Osteoblast (primary cell): ENCODE measurements at places on chromosomes 1 and 21. TPM values are rescaled to one million over a fixed set of nuclear protein-coding genes. Genes with fewer than 3 reads are reported as not detected.

The SPATA46 gene
- total RNA-seq = not detected in 2 replicates

DNA sequence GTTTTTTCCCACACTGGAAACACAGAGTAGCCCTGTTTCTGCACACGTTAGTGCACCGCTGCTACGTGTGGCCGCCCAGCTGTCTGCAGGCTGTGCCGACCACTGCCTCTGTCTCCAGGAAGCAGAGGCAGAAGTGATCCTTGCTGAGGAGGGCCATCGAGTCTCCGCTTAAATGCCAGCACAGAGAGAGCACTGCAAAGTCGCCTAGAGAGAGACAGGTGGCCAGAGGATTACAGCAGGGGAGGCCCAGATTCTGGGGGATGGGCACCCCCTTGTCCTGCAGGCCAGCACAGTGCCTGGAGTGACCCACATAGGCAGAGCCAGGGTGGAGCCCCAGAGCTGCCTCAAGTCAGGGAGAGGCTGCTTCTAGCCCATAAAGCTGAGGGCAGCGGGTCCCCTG, 6.1 kb downstream of the TPRG1L start:
- no peak overlapping the region for H3K4me3 ChIP-seq
- peak; percentile 81 for DNase-seq
- H3K27me3 ChIP-seq = no peaks in the 10 kb centered on the region

DNA sequence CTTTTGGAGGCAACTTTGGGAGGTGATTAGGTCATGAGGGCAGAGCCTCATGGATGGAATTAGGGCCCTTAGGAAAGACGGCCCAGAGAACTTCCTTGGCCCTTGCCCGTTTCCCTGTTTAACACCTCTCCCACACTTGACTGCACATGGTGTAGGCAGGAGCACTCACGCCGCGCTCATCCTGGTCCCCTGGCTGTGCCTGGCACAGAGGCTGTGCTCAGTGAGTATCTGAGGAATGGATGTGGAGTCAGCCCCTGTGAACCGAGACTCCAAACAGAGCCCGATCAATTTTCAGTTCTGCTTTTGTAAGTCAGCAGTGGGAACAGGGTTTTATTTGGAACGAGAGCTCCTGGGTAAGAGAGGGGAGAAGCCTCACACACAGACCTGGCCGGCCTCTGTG, 29.8 kb upstream of the ETV3 start:
- peaks cover 44% of the 10 kb centered on the region for H3K27me3 ChIP-seq
- H3K36me3 ChIP-seq = no peaks in the 10 kb centered on the region
- no peaks in the 10 kb centered on the region for H3K4me1 ChIP-seq

DNA sequence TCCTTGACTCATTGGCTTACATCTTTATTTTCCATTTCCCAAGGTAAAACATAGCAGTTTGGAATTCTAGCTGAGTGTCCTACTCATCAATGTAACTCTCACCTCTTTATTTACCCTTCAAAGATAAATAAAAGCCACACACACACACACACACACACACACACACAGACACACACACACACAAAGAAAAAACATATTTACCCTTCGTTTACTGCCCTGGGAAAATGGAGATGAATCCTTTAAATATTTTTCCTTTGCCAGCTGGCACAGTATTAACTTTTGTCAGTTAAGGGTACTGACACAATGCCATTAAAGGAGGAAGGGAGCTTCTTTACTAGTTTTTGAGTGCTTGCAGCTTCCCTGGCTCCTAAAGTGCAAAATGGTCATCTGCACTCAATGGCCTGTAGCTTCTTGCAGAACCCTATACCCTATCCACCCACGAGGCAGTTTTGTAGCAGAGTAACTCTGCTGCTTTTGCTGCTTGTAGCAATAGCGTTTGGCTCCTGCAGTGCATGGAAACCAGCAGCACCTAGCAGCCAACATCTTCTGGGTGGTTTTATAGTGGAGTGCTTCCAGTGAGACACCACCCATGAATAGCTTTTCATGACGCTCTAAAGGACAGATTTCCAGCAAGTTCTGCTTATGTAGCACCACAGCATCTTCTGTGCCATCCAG, 103.7 kb downstream of the HS2ST1 start:
- DNase-seq = no peak
- H3K27ac ChIP-seq = no peak overlapping the region
- no peaks in the 10 kb centered on the region for H3K36me3 ChIP-seq
- H3K4me1 ChIP-seq = no peaks in the 10 kb centered on the region

- no peaks in the 10 kb centered on the region for H3K4me1 ChIP-seq
- no peaks in the 10 kb centered on the region for H3K36me3 ChIP-seq
- H3K27ac ChIP-seq = no peak overlapping the region
- no peak overlapping the region for H3K4me3 ChIP-seq
Measured at GRCh38 chr1:107394301-107394700, 253.5 kb downstream of the NTNG1 start.

- no peaks in the 10 kb centered on the region for H3K36me3 ChIP-seq
- H3K4me1 ChIP-seq = no peaks in the 10 kb centered on the region
- no peaks in the 10 kb centered on the region for H3K27me3 ChIP-seq
- DNase-seq = peak; percentile 44
Measured at GRCh38 chr1:4087530-4088420, 187.7 kb upstream of the C1orf174 start.

- no peak for DNase-seq
- H3K27ac ChIP-seq = no peak overlapping the region
- H3K4me3 ChIP-seq = no peak overlapping the region
- H3K36me3 ChIP-seq = no peaks in the 10 kb centered on the region
- H3K27me3 ChIP-seq = no peaks in the 10 kb centered on the region
Measured at GRCh38 chr1:200328379-200328778, 81.5 kb downstream of the ZNF281 start.
